Heart left ventricle (tissue), 16 donors: ENCODE measurements at places on chromosomes 13 and 19. TPM values are rescaled to one million over a fixed set of nuclear protein-coding genes. Genes with fewer than 3 reads are reported as not detected.

GRCh38 chr19:6616011-6616410, 25.1 kb upstream of the CD70 start:
- DNase-seq = no peak

DNA sequence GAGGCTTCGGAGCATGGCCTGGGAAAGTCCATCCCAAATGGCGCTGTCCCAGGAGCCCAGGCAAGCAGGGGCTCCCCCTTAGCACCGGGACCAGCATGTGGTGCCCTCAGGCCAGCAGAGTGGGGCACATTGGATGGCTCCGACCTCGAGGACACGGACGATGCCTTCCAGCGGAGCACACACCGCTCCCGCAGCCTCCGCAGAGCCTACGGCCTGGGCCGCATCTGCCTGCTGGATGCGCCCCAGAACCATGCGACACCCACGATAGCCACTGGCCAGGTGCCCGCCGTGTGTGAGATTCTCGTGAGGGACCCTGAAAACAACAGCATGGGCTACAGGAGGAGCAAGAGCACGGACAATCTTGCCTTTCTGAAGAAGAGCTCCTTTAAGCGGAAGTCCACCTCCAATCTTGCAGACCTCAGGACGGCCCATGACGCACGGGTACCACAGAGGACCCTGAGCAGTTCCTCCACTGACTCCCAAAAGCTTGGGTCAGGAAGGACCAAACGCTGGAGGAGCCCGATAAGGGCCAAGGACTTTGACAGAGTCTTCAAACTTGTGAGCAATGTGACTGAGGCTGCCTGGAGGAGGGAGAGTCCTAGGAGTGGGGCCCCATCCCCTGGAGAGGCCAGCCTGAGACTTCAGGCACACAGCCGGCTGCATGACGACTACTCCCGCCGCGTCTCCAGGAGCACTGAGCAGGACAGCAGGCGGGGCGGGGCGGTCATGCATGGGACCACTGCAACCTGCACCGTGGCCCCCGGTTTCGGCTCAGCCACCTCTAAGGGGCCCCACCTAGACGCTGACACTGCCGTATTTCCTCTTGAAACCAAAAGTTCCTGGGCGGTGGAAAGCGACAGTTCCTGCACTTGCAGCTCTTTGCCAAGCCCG, 63.1 kb downstream of the SPATA13 start:
- DNase-seq = no peak

NLRP7 gene
- total RNA-seq = not detected

CYSLTR2 gene
- 11.5 TPM for total RNA-seq

DNA sequence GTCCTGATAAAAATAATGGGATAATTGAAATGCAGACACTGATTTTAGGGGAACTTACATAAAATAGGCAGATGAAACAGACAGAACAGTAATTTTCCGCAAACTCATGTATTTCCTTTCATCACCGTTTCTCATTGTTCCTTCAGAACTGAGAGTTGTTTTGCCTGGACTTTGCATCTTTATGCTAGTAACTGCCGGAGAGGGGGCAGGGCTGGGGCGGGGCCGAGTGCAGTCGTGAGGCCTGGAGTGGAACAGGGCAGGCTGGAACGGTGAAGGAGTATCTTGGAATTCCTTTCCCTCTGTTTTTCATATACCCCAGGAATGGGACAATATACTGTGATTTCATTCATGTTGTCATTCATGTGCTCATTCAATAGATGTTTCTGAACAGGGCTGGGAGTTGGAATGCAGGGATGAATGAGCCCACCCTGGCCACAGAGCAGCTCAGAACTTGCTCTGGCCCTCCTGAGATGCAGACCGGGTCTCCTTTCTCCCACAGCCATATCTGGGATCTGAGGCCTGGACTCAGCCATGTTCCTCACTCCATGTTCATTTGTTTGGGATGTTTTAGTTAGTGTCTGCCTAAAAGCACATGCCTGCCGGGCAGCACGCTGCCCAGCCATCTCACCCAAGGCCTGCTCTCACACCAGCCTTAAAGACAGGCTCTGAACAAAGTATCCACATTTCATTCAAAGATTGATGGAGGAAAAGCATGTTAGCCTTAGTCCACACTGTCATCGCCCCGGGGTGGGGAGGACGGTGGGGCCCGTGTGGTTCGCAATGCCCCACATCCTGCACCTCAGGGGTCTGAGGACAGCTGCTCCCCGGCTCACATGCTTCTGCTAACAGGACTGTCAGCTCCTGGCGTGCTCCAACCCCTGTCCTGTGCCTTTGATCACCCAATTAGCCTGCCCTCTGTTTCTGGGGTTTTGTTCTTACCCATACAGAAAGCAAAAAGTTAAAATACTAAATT, 92.9 kb downstream of the SOX1 start:
- DNase-seq = no peak

DNA sequence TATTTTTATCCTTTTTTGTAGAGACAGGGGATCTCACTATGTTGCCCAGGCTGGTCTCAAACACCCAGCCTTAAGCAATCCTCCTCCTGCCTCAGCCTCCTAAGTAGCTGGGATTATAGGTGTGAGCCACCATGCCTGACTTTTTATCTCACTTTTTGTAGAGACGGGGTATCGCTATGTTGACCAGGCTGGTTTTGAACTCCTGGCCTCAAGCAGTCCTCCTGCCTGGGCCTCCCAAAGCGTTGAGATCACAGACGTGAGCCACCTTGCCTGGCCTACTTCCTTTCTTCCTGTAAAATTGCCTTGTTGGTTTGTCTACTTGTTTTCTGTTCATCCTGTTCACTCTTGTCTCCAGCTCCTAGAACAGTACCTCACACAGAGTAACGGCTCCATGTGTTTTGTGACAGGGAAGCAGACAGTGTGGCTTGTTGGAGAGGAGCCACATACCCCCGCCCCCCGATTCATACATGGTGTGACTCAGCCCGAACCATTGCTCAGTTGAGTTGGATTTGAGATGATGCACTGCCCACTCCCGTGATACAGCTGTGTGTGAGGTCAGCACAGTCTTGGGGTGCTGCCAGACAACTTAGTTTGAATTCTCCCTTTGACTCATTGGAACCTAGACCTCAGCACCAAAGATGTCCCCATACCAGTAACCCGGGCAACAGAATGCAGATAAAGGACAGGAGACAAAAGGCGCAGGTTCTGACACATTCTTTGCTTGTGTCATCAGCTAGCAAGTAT, 34.2 kb downstream of the GPR42 start:
- DNase-seq = no peak

GRCh38 chr19:927780-928401, 2.1 kb downstream of the ARID3A start:
- DNase-seq = no peak

SMIM44 gene
- not detected for total RNA-seq

GRCh38 chr19:38115271-38115802, 108.7 kb downstream of the DPF1 start:
- no peak for DNase-seq

DNA sequence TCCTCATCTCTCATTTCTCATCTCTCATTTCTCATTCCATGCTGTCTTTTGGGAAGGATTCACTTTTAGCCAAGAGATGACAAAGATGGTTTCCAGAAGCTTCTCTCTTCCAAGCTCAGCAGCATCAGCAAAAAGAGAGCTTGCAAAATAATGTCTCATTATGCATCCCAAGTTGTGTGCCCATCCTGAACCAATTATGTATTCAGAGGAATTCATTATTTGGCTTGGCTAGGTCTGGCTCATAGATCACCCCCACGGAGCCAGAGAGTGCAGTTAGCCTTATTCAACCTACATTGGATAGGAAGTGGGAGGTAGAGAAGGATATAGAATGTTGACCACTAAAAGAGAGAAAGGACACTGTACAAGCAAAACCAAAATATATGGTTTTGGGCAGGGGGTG, 5.4 kb upstream of the OLFM2 start:
- DNase-seq = no peak

- no peak for DNase-seq
These were observed 5.8 kb downstream of the TM9SF2 start for GRCh38 chr13:99507054-99507453.

DNA sequence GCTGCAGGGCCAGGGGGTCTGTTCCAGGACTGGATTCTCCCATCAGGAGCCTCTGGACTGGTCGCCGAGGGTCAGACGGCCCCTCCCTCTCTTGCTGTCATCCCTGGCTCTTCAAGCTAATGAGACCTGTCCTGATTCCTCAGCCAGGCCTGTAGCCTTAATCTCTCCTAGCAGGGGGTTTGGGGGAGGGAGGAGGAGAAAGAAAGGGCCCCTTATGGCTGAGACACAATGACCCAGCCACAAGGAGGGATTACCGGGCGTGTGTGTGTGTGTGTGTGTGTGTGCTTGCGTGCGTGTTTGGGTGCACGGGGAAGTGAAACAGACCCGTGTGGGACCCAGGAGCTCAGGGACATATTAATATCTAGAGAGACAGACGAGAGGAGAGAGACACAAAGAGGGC, 1.9 kb upstream of the CRX start:
- DNase-seq = no peak

- DNase-seq = no peak
These were observed 122.5 kb downstream of the GPC5 start for GRCh38 chr13:91520952-91521351.

GRCh38 chr13:112722433-112723263, 32.8 kb downstream of the ATP11A start:
- peak; percentile 82 for DNase-seq

PSG6 gene
- total RNA-seq = not detected

DNA sequence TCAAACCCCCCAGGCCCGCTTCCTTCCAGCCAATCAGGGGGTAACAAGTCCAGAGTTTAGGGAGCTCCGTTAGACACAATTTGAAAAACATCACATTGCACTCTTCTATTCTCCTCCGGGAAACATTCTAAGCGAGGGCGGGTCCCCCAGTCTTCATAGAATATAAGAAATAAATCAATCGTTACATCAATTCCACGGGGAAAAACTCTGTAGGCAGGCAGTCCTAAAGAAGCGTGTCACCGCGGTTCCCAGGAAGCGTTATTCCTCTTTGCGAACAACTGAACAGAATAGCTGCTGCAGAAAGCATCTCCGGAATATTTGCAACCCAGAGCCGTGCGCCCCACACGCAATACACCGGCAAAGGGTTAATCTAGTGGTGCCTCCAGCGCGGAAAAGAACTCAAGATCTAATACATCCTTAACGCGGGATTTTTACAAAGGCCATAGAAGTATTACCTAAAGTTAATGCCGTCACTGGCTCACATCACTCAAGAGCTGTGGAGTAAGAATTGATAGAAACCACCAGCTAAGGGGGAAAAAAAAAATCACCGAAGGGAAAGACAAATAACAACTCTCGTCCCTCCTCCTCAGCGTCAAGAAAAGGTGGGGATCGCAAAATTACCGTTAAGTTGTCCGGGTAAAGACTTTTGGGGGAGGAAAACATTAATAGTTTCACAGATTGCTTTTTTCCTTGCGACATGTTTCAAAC, 65.1 kb downstream of the KCNRG start:
- DNase-seq = peak; percentile 23

DNA sequence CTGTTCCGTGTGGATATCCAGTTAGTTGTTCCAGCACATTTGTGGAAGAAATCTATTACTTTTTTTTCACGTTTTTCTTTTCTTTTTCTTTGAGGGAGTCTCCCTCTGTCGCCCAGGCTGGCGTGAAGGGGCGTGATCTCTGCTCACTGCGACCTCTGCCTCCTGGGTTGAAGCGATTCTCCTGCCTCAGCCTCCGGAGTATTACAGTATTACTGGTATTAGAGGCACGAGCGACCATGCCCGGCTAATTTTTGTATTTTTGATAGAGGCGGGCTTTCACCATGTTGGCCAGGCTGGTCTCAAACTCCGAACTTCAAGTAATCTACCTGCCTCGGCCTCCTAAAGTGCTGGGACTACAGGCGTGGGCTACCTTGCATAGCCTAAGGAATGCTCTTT, 43.6 kb downstream of the ZNF611 start:
- no peak for DNase-seq

SIGLEC10 gene
- 1.4 TPM for total RNA-seq

PROZ gene
- total RNA-seq = not detected

- DNase-seq = no peak
These were observed 377.0 kb downstream of the OLFM4 start for GRCh38 chr13:53405616-53406015.

DNA sequence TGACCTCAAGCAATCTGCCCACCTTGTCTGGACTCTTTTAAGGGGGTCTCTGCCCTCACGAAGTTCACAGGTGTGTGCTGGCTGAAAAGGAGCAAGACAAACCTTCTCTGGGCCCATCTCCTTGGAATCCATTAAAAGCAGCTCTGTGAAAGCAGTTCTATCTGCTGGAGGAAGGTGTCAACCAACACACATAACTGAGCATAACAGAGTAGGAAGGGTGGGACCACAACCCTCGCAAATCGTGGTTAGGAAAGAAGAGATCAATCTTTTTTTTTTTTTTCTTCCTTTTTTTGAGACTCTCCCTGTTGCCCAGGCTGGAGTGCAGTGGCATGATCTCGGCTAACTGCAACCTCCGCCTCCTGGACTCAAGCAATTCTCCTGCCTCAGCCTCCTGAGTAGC, 1.4 kb downstream of the SUGP2 start:
- no peak for DNase-seq

DNA sequence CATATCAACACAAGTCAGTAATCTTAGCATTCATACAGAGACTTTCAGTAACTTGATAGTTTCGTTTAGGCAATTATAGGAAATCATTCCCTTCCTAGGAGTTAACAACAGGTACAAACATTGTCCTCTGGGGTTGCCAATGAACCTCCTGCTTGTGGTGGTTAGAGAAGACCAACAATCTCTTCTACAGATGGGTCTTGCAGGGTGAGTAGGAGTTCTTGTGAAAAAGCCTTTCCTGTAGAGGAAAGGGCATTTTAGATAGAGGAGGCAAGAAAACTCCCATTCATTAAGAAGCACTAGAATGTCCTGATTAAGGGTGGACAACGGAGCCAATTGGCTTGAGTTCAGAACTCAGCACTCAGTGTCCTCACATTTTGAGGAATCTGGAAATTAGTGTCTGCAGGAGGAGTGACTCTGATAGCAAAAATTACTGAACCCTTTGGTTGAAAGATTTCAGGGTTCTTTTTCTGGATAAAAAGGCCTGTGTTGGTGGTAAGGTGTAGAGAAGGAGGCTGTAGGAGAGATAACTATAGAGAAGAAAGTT, 4.2 kb downstream of the WDFY2 start:
- DNase-seq = no peak

GRCh38 chr13:77724092-77724491, 26.6 kb downstream of the SLAIN1 start:
- no peak for DNase-seq

DNA sequence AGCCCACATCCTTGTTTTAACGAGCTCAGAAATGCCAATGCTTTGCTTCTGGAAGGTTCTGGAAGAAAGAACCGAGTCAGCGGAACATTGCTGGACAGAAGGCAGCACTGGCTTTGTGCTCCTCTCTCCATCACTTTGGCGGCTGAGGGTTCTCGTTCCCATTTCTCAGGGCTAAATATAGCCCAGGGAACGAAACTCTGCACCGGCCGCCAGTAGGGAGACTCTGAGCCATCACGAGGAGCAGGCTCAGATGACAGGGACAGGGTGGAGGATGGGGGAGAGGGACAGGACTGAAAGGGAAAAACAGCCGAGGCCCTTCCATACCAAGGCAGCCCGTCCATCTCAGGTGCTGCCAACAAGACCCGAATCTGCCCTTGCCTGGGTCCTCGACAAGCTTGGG, 166.4 kb downstream of the CACNA1A start:
- no peak for DNase-seq

GRCh38 chr13:33870046-33870668, 52.2 kb downstream of the RFC3 start:
- DNase-seq = no peak
